ENCODE measurements at places on chromosomes 6 and 20. TPM values are rescaled to one million over a fixed set of nuclear protein-coding genes. Genes with fewer than 3 reads are reported as not detected.

- DNase-seq, result no peak
Measured at GRCh38 chr20:36786663-36787062, 13.1 kb upstream of the DSN1 start.

Gene RIPPLY2
- not detected for polyA plus RNA-seq

DNA sequence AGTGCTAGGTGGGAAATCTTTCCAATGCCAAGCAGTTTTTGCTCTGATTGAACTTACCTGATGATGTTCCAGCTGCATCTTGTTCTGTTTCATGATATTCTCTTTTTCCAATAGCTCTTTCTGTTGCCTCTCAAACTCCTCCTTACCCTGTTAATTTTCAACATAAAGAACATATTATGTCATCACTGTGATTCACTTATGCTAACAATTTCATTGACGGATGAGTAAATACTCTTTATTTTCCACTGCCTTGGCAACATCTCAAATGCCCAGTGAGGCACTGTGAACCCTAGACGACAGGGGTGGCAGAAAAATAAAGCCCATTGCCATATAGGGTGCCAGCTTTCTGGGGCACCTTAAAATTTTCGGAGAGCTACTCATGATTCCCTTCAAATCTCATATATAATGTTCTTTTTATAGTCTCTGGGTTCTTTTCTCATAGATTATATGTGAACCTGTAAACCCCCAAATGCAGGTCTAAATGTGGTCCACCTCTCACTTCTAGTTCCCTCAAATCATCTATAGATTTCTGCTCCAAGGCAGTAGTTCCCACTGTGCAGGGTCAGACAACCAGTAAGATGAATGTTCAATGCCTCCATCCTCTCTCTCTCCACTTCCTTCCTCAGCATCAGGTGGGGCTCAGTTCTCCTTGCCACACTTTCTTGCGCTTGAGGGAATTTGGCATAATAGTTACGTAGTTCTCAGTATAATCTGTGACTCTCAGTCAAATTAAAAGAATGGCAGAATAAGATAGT, 44.1 kb downstream of the NEDD9 start:
- no peak for DNase-seq

- DNase-seq, result no peak
Measured at GRCh38 chr20:4571759-4572531, 149.8 kb upstream of the PRND start.

Gene HAO1
- not detected for polyA plus RNA-seq

- DNase-seq, result no peak
Measured at GRCh38 chr6:53951383-53951782, 156.6 kb downstream of the LRRC1 start.

DNA sequence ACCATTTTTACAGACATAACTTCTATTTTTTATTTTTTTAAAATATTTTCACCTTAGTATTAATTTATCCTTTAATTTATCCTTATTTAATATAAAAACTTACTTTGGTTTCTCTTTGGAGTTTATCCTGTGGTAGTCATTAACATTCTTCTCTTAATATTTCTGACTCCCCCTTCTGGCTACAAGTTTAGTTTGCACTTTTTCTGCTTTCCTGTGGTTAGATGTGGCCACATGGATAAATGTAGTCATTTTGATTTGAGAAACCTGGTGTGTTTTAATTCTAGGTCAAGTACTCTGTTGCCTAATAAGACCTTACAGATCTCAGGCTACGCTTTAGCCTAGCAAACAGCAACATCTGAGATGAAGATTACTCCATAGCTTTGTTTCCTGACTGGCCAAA, 1187.5 kb downstream of the HACE1 start:
- DNase-seq, result peak; percentile 3

Gene STX11
- 1.2 TPM for polyA plus RNA-seq

DNA sequence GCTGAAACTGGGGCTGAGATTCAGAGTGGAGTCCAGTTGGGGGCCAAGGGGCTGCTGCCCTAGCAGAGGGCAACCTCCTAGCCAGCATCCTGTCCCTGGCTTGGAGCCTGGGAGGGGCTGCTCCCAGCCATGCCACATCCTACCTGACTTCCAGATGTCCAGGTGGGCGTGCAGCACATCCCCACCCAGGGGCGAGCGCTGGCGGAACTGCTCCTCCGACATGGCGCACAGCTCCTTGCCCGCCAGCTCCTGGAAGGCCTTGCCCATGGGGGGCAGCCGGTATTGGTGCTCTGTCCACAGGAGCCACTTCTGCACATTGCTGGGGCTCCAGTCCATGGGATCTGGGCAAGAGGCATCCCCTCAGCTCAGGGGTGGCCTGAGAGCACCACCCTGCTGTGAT, 15.3 kb downstream of the SPDEF start:
- DNase-seq, result no peak

- DNase-seq, result no peak
Measured at GRCh38 chr20:59255256-59255655, 45.2 kb upstream of the EDN3 start.

GRCh38 chr20:41428285-41428684, 61.7 kb upstream of the EMILIN3 start:
- no peak for DNase-seq

DNA sequence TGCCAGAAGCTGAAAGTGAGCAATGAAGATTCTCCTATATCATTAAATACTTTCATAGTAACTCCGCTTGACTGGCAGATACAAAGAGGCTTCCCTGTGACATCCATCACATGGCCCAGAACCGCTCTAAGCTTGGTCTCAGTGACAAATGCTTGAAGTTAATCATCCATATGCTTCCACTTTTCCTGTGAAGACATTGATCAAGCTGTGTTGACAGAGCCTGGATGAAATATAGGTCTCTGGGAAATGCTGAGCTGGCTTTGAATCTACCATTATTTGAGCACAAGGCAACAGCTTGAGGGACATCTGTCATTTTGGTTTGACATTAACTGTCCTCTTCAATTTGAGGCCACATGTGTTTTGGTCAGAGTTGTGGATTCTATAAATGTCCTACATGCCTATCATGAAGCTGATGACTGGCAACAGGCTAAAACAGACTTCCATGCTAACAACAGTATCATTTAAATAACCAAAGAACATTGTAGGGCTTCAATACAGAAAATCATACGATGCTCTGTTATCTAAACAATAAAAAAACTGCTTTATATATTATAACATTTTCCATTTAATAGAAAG, 402.2 kb upstream of the IRAK1BP1 start:
- no peak for DNase-seq

DNA sequence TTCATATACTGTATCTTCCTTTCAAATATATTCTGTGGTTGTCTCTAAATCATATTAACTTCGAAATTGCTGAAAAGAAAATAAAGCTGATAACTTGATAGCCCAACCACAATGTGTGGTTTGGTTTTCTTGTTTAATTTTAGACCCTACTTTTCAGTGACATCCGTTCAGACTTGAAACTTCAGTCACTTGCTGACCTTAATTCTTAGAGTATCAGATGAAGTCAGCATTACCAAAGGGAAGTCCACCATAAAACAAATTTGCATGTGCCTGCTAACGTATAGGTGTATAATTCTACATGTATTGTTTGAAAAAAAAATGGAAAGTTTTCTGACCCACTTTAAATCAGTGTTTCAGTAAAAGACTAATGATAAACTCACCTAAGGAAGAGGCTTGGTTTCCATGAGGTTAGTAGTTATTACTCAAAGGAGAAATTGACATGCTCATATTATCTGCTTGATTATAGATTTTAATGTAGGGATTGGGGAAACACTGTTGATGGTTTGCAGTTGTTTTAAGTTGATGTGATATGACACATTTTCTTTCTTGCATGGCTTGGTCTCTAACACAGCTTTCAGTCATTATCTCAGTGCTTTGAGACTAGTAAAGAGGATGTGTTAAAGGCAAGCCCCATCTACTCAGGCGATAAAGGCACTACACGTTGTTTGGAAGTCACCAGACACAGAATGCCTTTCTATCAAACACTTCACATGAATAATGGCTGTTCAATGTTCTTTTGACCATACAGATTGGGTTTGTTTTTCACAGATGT, 5.2 kb upstream of the IL17A start:
- DNase-seq, result no peak

GRCh38 chr20:50734730-50735679, 3.6 kb downstream of the PARD6B start:
- no peak for DNase-seq

DNA sequence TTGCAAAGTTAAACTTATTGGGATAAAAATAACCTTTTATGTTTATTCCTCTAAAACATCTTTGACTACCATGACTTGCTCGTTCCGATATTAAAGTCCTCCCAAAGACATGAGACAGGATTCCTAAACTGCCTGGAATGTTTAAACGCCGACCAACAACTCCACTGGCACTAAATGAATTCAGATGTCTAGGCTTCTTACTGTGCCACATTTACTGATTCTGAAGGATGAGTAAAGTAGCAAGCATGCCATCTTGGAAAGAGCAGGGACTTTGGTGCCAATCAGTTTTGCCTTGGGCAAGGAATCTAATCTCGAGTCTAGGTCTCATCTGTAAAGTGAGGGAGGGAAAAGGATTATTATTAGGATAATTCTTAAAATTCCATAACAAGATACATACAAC, 25.3 kb downstream of the MBOAT1 start:
- DNase-seq, result no peak

DNA sequence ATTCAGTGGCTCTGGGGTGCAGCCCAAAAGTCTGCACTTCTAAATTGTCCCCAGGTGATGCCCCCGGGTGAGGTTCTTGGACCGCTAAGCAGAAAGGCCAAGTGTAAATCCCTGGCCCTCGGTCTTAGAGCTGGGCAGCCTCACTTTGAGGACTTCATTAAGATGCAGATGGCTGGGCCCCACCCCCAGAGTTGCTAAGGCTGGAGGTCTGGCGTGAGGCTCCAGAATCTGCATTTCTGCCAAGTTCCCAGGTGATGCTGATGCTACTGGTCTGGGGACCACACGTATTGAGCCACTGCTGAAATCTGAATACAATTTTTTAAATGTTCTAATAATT, 735 bp upstream of the SLC23A2 start:
- DNase-seq, result peak; percentile 16

Gene EDN3
- polyA plus RNA-seq, result 25.5 TPM

- no peak for DNase-seq
Measured at GRCh38 chr20:44314870-44315269, 3.9 kb upstream of the FITM2 start.

GRCh38 chr20:46648903-46649649, 2.2 kb downstream of the SLC13A3 start:
- DNase-seq, result no peak

GRCh38 chr6:1385129-1386037, 4.0 kb upstream of the FOXF2 start:
- DNase-seq, result no peak

DNA sequence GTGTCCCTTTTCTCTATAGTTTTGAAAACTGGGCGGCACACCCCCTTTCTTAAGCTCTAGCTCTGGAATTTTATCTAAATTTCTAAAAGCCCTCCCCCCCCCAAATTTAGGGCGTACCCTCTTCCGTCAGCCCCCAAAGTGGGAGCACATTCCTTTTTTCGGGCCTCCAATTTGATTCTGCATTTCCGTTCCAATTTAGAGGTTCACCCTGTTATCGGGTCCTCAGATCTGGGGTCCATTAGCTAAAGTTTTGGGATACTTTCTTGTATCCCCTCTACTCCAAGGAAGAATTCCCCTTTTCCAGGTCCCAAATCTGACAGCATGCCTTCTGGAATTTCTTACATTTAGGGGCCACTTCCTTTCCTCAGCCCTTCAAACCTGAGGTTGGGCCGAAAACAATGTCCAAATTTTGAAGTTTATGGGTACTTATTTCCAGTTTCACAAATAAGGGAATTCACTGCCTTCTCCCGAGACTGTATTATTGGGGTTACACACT, 796 bp downstream of the PHF20 start:
- no peak for DNase-seq

GRCh38 chr6:122726649-122727048, 52.9 kb upstream of the FABP7 start:
- DNase-seq, result no peak

Gene GPSM3
- 7.6 TPM for polyA plus RNA-seq

GRCh38 chr6:112639391-112639831, 292.3 kb downstream of the RFPL4B start:
- peak; percentile 92 for DNase-seq

DNA sequence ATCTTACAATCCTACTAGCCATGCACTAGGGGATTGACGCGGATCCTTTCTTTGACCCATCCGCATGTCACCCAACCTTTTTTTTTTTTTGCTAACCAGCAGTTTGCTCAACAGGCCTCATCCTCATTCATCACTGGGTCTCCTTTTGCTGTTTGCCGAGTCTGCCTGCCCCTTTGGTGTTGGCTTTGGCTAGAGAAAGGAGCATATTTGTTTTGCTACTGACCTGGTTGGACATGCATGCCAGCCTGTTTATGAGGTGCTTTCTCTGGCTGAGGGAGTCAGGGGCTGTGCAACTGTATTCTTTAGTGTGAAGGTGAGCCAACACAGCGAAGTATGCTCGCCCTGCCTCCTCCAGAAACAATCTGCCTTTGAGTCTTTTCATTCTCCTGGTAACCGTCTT, 40.2 kb downstream of the E2F3 start:
- no peak for DNase-seq

DNA sequence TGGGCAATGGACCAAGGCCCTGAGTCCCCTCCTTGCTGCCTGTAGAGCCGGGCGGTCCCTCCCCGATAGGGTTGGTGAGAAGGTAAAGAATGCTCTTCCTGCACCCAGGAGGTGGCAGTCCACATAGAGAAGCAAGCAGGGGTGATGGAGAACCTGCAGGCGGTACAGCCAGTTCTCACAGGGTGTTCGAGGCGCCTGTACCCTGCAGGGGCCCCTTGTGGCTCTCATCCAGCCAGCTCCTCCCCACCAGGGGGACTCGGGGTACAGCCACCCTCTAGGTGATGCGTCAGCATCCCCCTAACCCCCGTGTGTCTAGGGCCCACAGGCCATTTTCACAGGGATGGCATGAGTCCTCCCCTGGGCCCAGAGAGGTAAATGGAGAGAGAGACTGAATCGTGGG, 5.1 kb upstream of the COL9A3 start:
- no peak for DNase-seq

GRCh38 chr6:113068570-113068969, 721.4 kb downstream of the RFPL4B start:
- DNase-seq, result peak; percentile 95

DNA sequence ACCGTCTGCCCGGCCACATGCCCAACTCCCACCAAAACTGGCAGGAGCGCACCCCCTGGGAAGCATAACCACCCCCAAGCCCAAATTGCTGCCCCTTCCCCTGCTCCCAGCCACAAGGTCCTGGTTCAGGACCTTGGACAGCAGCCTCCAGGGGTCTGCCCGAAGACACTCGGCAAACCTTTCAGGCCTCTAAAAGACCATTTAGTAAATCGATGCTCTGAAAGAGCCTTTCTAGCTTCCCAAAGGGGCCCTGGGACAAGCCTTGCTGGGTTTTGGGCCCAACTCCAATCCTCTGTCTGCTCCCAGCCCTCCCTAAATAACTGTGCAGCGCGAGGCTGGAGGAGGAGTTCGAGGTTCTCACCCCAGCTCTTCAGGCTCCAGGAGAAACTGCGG, 30.5 kb downstream of the GRM4 start:
- peak; percentile 59 for DNase-seq
